ENCODE measurements at places on chromosomes 5 and 9.

DNA sequence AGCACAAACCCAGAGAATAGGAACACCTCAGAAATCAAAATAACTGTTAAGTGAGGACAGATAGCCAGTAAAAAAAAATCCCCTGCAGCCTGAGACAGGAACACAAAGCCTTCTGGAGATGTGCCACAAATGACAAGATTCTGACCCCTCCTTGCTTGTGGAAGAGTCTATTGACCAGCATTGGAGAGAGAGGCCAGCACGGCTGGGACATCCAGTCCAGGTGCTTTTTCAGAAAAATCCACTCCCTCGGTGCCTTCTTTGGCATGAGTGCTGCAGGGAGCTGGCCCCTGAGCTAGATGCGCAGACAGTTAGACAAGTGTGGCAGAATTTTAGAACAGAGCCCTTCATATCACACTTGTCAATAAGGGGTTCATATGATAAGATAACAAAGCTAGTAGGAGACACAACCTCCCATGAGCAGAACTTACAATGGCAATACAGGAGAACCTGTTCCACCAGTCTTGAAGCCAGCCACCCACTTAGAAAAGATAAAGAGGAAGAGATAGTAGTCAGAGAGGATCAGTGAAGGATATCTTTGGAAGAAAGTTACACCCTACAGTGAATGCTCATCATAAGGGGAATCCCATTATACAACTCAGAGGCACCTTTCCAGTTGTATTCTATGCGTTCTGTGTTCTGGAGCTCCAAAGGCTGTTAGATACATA lies 298.4 kb downstream of the TLE1 start:
- DNase-seq, result no peak

DNA sequence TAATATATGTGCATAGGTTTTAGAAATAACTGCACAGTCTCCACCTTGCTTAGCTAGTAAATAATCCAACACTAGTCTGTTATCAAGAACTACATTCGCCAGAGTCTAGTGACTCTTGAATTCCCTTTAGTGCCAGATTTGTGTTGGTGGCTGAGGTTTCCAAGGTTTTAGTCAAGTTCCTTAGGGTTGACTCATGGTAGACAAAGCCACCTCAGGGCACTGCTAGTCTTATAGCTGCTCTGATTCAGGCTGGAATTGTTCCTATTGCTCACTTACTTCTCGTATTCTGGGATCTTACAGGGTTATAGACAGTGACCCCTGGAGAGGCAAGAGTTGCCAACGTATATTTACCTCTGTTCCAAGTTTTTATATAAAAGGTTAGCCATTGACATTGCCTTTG lies 1369.8 kb upstream of the CDH9 start:
- DNase-seq, result no peak

GRCh38 chr5:140632366-140633020 lies 482 bp downstream of the CD14 start:
- DNase-seq, result no peak

GRCh38 chr9:135321580-135321979 lies 158.0 kb upstream of the PPP1R26 start:
- no peak for DNase-seq

GRCh38 chr5:181052672-181053487 lies 12.8 kb downstream of the BTNL9 start:
- peak; percentile 42 for DNase-seq

DNA sequence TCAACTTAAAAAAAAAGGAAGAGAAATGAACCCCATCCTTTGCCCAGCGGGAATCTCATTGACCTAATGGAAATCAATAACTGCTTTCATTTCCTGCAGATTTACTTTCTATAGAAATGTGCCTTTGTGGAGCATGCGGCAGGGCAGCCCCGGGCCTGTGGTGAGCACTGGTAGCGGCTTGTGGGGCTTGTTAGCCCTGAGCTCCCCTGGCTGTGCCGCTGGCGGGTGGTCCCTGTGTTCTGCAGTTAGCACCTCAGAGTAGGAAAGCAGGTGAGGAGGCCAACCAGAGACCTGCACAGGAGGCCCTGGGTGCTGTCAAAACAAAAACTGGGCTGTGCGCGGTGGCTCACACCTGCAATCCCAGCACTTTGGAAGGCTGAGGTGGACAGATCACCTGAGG lies 76.8 kb upstream of the CDK20 start:
- DNase-seq, result no peak

DNA sequence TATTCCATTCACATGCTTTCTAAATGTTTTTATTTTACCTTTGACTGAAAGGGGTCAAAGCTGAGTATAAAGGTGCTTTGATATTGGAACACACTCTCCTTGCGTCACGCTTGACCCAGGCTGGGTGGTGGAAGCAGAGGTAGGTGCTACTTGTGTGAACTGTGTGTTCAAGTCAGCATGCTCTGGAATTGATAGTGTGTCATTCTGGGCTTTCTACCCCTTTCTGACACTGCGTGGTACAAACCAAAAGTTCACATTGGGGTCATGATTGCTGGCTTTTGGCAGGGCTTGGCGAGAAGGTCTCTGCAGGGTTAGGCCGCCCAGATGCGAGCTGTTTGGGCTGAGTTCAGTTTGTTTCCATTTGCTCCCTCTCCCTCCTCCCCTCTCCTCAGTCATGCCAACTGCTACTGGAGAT lies 131.8 kb downstream of the ADAMTSL1 start:
- no peak for DNase-seq

DNA sequence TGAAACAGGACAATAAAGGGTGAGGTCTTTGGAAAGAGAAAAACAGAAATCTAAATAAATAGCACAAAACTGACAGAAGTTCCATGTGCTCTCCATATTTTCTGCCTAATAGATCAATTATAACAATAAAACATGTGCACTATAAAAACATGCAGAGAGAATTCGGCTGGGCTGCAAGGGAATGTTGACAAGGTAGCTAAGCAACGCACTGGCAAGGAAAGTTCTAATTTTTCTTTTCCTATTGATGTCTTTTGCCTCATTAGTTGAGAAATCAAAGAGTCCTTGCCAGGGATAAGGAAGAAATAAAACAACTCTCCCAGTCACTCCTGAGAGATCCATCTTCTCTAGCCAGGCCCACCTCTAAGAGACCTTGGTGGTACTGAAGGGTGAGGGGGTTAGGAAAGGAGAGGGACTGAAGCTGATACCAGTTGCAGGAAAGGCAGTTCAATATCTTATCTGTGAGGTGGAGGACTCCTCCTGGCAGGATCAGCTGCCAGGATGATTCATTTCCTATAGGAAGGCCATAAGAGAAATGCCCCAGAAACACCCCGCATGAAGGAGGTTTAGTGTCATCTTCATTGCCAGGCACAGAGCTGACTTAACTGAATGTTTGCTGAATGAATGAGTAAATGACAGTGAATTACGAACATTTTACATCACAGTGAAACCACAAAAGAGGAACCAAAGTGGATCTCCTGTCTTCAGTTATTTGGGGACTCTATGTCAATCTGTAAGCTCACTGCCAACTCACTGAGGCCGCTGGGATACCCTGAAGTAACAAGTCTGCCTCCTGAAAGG lies 63.7 kb upstream of the IFNK start:
- DNase-seq, result no peak

GRCh38 chr5:141703133-141703561 lies 21.1 kb upstream of the ARAP3 start:
- DNase-seq, result no peak

GRCh38 chr9:70347046-70347445 lies 67.4 kb downstream of the KLF9 start:
- no peak for DNase-seq

- DNase-seq, result no peak
Measured at GRCh38 chr5:93107141-93107540, 473.9 kb downstream of the NR2F1-AS1 start.

DNA sequence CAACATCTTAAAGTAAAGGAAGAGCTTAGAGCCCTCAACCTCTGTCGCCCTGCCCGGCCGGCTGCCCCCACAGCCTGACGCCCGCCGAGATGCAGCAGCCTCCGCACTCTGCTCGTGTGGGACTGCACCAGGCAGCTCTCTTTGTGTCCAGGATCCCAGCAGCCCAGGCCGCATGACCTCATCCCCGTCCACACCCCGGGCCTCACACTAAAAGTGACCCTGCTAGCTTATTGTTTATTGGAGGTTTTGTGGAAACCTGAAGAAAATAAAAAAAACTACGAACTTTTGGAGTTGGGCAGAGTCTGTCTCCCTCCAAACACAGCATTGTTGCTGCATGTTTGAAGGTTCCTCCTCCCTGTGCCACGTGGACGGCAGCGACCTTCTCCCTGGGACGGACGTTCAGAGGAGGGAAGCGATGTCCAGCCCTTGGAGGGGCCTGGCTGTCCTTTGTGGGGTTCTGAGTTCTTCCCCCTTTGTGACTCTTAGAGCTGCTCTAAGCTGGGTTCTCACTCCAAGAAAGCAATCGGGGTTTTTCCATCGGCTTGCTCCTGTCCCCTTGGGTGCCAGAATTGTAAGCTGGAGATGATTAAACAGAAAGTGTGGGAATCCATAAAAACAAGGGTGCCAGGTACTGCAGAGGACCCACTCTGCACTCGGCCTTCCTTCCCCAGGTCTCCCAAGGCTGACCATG lies 103.5 kb upstream of the COL5A1 start:
- no peak for DNase-seq

GRCh38 chr5:8695902-8696845 lies 827.2 kb downstream of the MTRR start:
- no peak for DNase-seq

DNA sequence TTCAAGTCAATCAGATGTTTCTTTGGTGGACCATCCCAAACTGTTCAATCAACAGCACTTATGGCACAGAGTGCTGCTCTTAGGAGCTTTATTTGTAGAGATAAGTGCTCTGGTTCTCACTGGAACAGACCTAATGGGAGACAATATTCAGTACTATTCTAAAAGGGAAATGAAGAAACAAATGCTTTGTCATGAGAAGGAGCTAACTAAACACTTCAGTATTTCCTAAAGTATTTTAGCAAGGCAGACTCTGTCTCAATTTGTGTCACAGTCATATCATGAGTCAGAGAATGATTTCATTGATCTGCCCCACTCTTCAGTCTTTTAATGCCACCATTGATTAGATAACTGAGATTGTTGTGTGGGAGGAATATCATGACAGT lies 175.3 kb downstream of the SLF1 start:
- no peak for DNase-seq

GRCh38 chr9:31733166-31733565 lies 651.3 kb upstream of the ACO1 start:
- no peak for DNase-seq

- DNase-seq, result no peak
Measured at GRCh38 chr9:121271368-121272341, 3.7 kb downstream of the GSN start.

DNA sequence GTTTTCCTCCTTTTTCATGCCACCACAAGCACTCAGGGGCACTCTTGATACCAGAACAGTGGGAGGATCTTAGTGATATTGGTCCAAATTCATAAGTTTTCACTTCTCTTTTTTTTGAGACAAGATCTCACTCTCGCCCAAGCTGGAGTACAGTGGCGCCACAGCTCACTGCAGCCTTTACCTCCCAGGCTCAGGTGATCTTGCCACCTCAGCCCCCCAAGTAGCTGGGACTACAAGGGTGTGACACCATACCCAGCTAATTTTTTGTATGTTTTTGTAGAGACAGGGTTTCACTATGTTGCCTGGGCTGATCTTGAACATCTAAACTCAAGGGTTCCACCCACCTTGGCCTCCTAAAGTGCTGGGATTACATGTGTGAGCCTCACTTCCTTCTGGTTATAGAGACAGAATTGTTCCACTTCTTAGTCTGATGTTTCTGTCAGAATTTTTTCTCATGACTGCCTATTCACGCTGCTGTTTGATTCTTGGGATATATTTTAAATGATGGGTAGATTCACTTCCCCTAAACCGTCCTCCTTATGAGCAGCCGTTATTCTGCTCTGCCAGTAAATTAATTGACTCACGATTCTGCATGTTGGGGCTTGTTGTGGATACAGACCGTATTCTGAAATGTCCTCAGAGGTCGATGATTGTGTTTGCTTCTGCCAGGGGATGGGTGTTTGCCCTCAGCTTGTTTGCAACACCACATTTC lies 30.8 kb downstream of the MTAP start:
- DNase-seq, result no peak

DNA sequence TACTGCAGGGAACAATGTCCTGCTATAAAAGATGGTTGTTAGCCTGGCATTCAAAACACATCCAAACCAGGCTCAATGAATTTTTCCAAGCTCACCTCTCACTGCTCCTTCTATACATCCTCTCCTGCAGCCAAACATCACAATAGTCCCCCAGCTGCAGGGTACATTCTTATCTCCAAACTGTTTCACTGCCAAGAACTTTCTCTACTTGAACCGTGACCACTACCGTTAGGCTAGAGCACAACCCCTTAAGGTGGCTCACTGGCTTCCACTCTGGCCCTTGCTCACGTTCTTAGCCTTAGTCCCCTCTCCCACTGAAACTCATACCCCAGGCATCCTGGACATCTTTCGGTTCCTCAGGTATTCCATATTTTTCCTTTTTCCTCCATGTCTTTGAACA lies 29.0 kb upstream of the ANXA6 start:
- DNase-seq, result no peak
